HFFc6 (cell line): ENCODE measurements at places on chromosomes 4 and X.

DNA sequence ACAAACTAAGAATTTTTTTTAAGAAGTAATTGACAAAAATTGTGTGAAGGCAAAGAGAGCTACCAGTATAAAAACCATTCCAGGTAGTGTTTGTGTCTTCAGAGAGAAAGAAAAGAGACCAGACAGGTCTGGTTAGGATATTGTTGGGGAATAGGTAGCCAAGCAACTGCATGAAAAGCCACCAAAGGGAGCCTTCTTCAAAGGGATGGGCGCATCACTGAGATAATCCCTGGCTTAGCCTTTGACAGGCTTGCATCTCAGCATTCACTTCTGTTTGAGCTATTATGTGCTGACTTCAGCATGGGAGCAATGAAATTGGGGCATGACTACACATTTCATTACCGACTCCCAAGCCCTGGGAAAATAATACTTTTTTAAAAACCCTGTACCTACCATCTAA is 496.6 kb downstream of the IL1RAPL1 start:
- DNase-seq, result no peak

GRCh38 chr4:6059375-6059805 is 41.2 kb upstream of the C4orf50 start:
- DNase-seq, result no peak

DNA sequence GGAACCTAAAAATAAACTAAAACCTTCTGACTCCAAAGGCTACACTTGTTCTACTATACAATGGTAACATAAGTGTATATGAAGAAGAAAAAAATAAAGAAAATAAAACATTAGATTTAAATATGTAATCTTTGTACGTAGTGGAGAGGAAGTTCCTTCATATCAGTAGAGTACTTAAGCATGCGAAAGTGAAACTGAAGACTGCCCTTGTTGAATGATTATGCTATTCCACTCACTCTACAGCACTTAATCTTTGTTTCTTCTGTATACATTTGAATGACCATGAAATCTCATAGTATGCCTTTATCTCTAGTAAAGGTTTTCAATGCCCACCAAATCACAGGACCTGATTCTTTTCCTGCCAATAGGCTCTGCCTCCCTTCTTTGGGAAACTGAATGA is 78.9 kb downstream of the NDST3 start:
- no peak for DNase-seq

DNA sequence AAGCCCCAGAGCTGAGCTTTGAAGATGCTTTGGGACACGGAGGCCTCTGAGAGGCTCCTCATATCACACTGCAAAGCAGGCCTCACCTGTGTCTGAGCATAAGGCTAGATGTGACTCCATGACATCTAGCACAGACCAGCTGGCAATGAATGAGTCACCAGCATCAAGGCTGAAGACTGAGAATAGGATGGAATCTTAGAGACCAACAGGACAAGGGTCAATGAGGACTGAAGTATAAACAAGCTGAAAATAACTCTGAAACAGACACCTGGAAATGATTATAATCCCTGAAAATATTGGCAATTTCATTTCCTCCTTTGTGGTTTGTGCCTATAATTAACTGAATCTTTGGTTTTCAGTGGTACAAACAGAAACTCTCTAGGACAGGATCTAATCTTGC is 87.1 kb upstream of the PRPS1 start:
- peak; percentile 4 for DNase-seq

- no peak for DNase-seq
These were observed 14.3 kb downstream of the MSANTD1 start for GRCh38 chr4:3263053-3263875.

- DNase-seq, result no peak
These were observed 100.4 kb downstream of the CBLL2 start for GRCh38 chrX:22373094-22373493.

- no peak for DNase-seq
These were observed 15.3 kb upstream of the TADA2B start for GRCh38 chr4:7027913-7028312.

GRCh38 chr4:6200011-6200921 is at the start of gene JAKMIP1:
Gene JAKMIP1 (minus strand): TSS chr4:6200549. CDS start chr4:6112850, 87,699 bp downstream.
- DNase-seq, result no peak

GRCh38 chr4:7844594-7844991 is 95.1 kb downstream of the AFAP1 start:
- peak; percentile 95 for DNase-seq

GRCh38 chrX:10884246-10884645 is 226.9 kb upstream of the HCCS start:
- DNase-seq, result no peak

GRCh38 chr4:142595222-142595871 is 250.8 kb downstream of the INPP4B start:
- no peak for DNase-seq

- no peak for DNase-seq
These were observed 901.5 kb downstream of the ARAP2 start for GRCh38 chr4:35342833-35343232.

DNA sequence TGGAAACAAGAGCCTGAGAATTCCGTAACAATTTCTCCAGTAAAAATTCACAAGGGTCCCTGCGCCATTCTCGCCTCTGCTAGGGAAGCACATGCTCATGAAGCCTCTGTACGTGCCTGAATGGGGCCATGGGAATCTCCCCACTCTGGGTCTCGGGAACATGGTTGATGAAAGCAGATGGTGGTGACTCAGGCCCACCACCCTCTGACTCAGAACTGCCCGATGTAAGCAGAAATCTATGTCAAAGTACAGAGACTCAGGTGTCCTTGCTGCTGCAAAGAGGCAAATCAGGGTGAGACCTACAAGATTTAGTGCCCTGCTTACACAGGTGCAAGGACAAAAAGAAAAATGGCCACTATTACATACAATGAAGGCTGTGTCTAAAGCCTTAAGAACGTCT is 65.0 kb downstream of the SCD5 start:
- no peak for DNase-seq

DNA sequence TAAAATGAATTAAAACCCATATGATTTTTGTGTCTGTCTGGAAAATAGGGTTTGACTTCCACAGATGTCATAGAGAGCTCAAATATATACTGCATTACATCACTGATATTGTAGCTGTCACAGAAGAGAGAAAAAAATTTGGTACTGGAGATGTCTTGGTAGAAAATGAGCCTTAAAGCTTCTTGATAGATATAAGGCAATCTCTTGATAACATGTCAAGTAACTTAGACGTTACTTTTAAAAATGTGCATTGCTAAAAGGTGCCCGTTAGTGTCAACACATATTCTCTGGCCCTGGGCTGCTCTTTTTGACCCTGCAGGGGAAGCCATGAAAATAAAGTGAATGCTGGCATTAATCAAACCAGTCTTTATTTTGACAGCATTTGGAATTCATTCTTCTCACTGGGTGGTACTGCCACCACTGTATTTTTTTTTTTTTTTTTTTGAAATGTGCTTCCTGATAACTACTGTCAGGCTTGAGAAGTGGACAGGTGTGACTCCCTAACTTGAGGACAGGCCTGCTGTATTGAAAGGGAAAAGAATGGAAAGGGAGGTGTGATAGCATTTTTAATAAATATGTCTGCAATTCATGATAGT is 53.0 kb upstream of the RAPGEF2 start:
- no peak for DNase-seq

- no peak for DNase-seq
These were observed 24.3 kb downstream of the RGS12 start for GRCh38 chr4:3317011-3317655.

DNA sequence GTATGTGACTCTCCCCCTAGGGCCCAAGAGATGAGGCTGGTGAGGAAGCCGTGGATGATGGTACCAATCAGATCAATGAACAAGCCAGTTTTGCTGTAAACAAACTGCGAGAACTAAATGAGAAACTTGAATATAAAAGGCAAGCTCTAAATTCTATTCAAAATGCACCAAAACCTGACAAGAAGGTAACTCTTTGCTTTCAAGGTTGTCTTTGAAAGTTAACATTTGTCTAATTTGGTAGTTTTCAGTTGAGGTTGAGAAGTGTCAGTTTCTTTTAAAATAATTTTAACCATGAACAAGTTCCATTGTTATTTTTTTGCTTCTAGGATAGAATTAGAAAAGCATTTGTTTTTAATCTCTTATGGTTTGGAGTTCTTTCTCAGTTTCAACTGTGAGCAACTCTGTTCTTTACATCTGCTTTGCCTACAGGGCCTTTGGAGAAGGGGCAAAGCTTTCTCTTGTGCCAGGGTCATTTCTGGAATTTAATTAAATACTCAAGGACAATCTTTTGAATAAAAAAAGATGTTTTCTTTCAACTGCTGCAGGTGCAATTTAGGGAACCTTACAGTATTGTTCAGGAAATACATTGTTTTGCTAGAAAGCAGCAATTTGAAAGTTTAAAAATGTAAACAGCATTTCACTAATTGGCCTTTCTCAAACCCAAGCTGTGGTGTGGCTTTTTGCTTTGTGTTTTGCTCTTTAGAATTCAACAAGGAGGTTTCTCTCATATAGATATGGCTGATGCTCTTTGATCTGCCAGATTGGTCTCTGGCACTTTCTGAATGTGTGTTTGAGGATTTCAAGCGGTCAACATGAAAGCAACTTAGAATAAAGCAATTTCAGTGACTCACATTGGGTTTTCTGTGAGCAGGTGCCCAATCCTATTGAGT is 62.9 kb downstream of the LRP2BP start:
- DNase-seq, result no peak

- no peak for DNase-seq
These were observed 212.1 kb upstream of the GALNTL6 start for GRCh38 chr4:171601091-171601490.

DNA sequence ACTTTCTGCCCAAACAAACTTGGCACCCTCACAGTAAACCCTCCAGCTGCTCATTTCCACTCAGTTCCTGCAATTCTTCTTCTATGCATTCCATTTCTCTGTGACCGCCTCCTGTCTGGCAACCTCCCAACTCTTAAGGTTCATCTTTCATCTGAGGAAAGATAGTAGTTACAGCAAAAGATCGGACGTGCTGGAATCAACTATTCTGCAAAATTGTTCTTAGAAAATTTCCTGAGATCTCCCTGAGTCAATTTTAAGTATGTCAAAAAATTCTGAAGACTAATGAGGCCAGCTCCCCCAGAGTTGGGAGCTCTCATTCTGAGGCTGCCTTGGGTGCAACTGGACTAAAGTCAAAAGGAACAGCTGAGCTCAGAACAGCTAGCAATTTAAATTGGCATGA is 1026.0 kb downstream of the ADGRL3 start:
- no peak for DNase-seq

- no peak for DNase-seq
These were observed 12.4 kb downstream of the VAMP7 start for GRCh38 chrX:155893521-155893920.

DNA sequence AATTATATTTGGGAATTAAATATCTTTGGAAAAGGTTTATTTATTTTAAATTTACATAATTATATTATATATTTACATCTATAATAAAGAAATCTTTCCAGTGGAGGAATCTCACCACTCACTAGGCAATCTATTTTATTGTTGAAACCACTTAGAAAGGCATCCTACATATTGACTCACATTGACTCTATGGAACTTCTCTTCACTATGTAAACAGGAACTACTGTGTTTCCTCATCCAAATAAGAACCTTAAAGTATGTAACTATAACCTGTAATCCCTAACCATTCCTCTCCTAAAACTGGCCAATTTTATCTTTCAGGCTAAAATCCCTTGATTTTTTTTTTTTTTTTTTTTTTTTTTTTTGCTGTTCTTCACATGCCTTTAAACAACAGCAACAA is 268.7 kb downstream of the MAPK10 start:
- no peak for DNase-seq

DNA sequence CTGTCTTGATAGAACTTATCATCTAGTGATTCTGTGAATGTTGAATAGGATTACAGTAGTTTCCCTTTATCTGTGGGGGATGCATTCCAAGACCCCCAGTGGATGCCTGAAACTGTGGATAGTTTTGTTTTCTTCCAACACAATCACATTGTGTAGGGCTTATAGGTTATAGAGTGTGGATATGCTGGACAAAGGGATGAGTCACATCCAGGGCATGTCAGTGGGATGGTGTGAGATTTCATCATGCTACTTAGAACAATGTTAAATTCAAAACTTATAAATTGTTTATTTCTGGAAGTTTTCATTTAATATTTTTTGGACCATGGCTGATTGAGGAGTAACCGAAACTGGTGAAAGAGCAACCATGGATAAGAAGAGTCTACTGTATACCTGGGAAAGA is 432.3 kb upstream of the ATOH1 start:
- no peak for DNase-seq

DNA sequence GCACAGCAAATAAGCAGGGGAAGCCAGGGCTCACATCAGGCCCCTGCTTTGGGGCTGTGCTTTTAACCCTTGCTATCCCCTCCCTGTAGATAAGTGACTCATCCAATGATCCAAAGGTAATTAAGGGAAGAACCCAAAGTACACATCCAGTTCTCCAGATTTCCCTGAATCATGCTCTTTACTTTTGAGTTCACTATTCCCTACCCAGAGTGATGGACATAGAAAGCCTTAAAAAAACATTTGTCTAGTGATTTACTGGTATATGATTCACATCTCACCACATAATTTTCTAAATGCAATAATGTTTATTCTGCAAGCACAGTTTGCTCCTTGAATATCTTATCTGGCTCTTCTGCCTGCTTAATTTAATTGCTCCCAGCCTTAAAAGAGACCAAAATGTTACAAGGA is 136.2 kb downstream of the PPP3CA start:
- DNase-seq, result peak; percentile 62

- DNase-seq, result no peak
These were observed 217.3 kb upstream of the GK2 start for GRCh38 chr4:79625361-79625760.

DNA sequence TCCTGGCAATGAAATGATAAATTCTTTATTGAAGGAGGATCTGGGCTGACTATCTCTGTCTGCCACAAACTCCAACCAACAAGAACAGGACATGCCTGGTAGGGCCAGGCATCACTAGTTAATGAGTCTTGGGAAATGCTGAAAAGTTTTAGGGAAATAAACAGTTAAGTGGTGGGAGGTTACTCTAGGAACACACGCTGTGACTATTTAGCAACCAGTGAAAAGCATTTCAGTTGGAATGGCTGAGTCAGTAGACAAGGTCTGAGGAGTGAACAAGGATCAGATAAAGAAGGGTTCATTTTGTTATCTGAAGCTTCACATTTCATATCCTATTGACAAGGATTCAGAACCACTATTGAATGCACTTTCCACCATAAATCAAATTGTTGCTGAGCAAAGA is 394.9 kb upstream of the BOD1L1 start:
- DNase-seq, result peak; percentile 66

DNA sequence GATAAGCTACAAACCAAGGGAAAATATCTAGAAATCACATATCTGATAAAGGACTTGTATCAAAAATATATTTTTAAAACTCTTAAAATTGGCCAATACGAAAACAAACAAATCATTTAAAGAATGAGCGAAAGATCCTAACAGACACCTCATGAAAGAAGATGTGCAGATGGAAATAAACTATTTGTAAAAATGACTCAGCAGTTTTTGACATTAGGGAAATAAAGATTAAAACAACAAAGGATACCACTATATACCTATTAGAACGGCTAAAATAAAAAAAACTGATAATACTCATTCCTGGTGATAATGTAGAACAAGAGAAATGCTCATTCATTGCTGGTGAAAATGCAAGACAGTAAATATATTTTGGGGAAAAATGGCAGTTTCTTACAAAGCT is 506.4 kb downstream of the KLHL4 start:
- no peak for DNase-seq
